ENCODE measurements at places on chromosomes 4 and X.

DNA sequence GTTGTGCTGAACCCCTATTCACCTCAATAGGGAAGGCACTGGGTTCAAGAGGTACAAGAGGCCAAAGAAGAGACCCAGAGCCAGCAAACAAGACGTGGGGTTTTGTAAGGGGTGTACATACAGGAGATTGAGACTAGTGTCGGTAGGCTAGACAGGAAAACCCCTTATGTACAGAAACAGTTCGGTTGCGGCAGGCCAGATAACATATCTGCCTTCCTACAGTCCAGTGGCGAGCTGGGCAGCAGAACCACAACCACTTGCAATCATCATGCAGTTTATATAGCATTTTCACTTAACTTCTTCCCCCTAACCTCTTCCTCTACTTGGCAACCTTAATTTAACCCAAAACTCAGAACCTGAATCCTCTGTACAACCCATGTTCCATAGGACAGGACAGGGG lies 422.2 kb downstream of the PDHA2 start:
- DNase-seq, result no peak

- no peak for DNase-seq
Measured at GRCh38 chr4:73409012-73409862, 5.2 kb downstream of the ALB start.

DNA sequence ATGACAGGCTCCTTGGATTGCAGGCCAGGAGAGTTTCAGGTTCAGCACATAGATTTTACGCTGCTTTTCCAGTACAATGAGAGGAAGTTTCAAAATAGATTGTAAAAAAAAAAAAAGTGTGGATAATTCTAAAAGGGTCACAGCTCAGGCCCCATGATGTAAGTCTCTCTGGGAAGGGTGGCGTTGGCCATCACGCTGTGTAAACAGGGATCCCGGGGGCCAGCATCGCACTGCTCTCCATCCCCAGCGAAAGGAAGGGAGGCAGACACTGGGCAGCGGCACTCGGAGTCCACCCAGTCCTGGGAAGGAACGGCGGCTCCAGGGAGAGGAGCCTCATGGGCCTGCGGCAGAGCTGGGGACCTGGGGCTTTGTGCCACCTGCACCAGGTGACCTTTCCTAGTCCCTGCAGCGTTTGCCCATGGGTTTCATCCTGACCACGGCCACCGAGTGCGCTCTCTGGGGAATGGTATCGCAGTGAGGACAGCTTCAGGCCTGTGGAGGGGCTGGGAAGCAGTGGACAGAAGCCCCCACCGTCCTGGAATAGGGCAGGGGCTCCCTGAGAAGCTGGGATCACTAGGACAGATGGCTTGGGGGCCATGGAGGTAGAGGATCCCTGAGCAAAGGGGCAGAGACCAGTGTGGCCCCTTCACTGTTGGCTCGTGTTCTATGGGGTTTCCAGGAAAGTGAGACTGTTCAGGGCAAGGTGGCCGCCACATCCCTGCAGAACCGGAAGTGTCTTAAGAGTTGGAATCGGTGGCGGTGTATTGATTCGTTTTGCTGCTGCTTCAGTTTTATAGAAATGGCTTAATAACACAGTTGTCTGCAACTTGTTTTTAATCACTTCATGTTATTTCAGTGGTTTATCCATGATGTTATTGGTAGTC lies 38.9 kb downstream of the RGS12 start:
- no peak for DNase-seq

DNA sequence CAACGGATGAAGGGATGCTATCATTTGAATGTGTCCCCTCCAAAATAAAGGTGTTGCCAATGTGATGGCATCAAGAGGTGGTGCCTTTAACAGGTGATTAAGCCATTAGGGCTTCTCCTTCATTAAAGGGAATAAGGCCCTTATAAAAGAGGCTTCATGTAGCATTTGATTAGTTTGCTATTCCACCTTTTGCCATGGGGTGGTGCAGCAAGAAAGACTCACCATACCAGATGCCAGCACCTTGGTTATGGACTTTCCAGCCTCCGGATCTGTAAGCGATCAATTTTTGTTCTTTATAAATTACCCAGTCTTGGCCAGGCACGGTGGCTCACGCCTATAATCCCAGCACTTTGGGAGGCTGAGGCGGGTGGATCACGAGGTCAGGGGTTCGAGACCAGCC lies 7.9 kb upstream of the SLC25A43 start:
- no peak for DNase-seq

- no peak for DNase-seq
Measured at GRCh38 chr4:18319431-18319830, 297.9 kb upstream of the LCORL start.
